ENCODE measurements at places on chromosomes 2 and 18.

DNA sequence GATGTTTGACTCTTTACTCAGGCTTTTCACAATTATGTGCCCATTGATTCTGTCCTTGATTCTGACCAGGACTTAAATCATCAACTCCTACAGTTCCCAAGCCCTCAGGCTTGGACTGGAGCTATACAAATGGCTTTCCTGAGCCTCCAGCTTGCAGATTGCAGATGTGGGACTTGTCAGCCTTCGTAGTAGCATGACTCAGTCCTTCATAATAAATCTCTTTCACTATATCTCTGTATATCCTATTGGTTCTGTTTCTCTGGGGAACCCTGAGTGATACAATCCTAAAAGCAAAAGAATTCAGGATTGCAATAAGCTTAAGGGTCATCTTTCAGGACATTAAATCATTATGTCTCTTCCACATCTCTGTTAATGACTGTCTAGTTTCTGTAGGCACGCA is 356.6 kb downstream of the RIT2 start:
- DNase-seq: no peak

GRCh38 chr2:104863468-104864279 is 9.8 kb downstream of the POU3F3 start:
- no peak for DNase-seq

DNA sequence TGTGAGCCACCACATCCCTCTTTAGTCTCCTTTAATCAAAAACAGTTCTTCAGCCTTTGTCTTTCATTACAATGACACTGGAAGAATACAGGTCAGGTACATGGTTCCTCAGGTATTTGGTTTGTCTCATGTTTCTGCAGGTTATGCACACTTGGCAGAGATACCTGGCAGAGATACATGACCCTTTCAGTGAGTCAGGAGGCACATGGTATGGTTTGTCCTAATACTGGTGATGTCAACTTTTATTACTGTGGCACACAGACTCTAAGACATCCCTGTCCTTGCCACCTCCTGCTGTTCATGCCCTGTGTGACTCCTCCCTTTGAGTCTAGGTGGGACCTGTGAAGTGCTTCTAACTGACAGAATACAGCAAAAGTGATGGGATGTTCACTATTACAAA is 58.4 kb downstream of the SPIRE1 start:
- no peak for DNase-seq

DNA sequence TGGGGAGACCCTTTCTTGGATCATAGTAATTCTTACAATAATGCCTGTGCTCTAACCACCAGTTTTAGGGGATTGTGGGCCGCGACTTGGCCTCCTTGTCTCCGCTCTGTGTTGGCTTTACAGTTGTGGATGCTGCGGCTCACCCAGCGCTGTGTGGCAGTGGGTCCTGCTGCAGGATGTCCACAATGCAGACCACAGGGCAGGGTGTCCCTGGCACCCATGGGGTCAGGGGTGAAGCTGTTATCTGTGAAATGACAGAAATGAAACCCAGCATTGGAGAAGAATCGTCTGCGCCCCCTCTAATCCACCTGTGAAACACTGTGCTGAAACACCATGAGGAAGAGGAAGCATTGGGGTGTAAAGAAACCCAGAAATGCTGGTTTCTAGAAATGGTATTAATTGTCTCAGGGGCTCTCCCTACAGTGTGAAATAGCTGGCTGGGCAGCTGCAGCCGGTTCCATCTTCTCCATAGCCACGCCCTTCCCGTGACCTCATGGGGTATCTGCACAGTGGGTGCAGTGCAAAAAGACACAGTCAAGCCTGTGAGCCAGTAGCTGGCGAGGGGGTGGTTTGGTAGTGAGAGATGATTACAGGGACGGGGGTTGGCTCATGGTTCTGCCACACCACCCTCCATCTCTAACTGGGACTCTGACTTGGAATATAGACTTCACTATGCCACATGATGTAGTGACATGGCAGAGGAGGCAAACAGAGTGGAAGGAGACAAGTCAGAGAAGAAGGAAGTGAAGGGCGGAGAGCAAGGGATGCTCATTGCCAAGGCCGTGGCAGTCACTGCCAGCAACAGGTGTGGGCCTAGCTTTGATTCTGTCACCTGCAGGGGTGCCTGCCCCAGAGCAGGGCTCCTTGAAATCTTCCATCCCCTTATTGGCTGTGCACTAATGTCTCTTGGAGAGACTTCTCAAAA is 16.2 kb downstream of the INPP4A start:
- peak; percentile 73 for DNase-seq

- no peak for DNase-seq
These were observed 1.8 kb downstream of the SCN9A start for GRCh38 chr2:166373951-166374350.

DNA sequence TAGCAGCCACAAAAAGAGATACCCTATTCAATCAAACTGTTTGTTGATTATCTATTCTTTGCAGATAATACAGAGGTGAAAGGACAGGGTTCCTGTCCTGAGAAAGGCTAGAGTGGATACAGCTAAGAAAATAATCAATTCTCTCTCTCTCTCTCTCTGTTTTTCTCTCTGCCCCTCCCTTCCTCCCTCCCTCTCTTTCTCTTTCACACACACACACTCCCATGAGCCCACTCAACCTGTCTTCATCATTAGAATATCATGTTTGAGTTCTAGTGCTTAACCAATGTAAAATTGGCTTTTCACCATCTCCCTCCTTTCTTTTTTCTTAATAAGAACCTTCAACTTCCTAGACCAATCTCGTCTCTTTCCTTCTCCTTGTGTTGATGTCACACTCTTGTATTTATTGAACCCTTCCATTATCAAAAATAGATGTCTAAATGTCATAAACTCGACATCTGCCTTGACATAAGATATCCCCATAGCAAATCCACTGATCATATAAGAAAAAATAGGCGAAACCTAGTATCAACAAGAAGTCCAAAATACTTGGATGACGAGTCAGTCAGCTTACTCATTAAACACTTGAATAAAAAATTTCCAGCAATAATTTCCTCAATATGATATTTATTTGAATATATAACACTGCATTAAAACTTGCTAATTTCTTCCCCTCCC is 42.8 kb upstream of the CYTIP start:
- DNase-seq: no peak

- no peak for DNase-seq
These were observed 140.2 kb downstream of the PLCL1 start for GRCh38 chr2:197944416-197945096.

GRCh38 chr2:196275646-196276352 is 104.4 kb upstream of the STK17B start:
- DNase-seq: no peak

- no peak for DNase-seq
These were observed 11.9 kb downstream of the TWIST2 start for GRCh38 chr2:238859636-238860347.

DNA sequence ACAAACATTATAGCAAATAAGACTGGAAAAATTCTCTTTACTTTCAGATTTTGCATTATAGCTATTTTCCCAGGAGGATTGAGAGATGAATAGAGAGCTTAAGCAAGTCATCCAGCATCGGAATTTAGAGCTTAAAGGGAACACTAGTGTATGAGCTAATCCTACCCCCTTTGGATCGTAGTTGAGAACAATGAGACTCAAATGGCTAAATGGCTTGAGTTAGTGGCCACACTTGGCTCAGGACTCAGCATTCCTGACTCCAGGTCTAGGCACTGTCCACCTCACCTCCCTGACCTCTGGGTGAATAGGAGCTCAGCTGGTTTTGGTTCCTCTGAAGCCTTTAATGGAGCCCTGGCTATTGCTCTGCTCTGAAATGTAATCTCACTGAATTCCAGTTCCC is 97.5 kb upstream of the CXCR4 start:
- DNase-seq: no peak

DNA sequence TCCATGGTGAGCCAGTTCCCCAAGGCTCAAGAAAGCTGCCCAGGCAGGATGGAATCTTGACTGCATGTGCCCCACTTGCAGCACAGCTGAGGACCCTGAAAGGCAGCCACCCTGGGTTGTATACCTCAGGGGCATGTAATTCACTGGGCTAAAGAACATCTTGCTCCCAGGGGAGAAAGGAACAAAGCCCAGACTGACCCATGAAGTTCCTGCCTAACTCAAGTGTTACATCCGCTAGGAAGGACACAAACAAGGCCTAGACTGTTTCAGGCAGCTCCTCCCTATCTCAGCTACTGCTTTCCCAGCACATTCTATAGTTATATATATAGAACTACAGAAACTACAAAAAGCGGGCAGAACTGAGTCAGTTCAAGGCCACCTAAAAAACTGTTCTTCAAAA is 69.0 kb downstream of the RBM43 start:
- DNase-seq: no peak

GRCh38 chr18:37330173-37330572 is 235.4 kb downstream of the CELF4 start:
- DNase-seq: no peak

DNA sequence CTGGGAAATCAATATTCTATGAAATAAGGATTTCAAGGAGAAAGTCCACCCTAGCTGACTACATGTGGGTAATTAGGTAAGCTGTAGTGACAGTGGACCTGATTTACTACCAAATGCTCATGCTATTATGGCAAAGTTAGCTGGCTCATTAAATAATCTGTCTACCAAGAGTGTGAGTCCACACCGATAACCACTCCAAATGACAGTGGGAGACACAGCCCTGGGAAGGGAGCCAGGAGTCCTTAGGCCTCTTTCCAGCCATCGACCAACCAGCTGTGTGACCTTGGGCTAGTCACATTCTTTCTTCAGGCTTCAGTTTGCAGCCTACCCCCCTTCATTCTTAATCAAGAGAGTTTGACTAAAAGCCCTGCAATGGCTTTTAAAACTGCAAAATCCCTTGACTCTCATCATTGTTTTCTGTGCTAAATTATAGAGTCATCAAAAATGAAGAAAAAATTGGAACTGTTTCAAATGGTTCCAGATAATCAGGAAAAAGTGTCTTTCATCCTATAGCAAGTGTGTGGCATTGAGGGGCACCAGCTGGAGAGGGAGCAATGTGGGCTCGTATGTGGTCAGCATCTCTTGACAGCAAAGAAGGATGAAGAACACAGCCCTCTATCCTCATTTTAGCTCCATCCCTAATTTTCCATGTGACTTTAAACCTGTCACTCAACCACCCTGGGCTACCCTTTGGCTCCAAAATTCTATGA is 45.6 kb upstream of the SLC14A2 start:
- no peak for DNase-seq

- no peak for DNase-seq
These were observed 48.5 kb downstream of the CCDC138 start for GRCh38 chr2:108835040-108835439.

GRCh38 chr2:215883799-215884198 is 129.6 kb downstream of the MREG start:
- DNase-seq: no peak

- no peak for DNase-seq
These were observed 20.1 kb upstream of the MRPL33 start for GRCh38 chr2:27751377-27751776.

DNA sequence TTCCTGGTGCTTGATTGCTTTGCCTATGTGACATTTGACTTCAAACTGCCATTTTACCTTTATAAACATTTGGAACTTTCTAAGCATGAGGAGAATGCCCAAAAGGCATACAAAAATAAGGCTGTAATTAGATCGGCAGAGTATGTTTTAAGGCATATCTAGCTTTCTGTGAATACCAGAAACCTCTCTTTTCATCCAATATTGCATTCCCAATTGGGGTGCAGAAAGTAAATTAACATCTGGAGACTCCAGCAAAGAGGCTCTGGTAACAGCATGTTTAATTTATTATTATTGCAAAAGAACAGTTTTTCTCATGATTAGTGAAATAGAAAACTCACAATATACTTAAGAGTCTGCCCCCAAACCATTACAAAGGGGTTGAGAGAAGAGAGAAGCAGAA is 32.1 kb downstream of the FRZB start:
- no peak for DNase-seq

GRCh38 chr2:47751856-47752414 is 31.0 kb upstream of the MSH6 start:
- DNase-seq: no peak

DNA sequence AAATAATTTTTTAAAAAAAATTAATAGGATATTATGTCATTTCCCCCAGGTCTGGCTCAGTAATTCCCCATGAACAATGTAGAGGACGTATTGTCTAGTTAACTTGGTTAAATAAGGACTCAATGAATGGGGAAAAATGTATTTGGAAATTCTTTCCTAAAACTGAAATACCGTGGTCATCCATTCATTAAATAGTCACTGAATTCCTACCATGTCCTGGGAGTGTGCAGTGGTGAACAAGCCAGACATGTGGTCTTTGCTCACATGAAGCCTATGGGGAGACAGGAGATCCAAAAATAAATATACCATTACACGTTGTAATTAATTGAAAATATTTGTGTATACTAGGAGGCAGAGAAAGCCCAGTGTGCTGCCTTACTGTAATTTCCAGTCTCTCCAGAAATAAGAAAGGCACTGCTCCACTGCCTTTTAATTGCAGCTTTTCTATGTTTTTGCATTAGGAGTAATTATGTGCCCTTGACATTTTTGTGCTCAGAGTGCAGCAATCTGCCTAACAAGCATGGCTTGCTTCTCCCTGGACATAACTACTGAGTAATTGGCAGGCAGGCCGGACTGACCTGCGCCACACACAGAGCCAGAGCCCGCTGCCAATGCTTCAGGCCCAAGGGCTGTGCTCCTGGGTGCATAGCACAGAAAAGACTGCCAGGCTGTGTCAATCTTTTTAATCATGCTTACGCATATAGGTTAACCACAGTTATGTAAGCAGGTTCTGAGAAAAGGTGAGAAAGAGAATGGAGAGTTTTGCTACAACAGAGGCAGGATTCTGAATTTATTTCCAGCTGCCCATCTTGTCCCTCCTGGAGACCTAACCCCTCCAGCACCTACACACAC is 22.2 kb upstream of the TTC39C start:
- no peak for DNase-seq

DNA sequence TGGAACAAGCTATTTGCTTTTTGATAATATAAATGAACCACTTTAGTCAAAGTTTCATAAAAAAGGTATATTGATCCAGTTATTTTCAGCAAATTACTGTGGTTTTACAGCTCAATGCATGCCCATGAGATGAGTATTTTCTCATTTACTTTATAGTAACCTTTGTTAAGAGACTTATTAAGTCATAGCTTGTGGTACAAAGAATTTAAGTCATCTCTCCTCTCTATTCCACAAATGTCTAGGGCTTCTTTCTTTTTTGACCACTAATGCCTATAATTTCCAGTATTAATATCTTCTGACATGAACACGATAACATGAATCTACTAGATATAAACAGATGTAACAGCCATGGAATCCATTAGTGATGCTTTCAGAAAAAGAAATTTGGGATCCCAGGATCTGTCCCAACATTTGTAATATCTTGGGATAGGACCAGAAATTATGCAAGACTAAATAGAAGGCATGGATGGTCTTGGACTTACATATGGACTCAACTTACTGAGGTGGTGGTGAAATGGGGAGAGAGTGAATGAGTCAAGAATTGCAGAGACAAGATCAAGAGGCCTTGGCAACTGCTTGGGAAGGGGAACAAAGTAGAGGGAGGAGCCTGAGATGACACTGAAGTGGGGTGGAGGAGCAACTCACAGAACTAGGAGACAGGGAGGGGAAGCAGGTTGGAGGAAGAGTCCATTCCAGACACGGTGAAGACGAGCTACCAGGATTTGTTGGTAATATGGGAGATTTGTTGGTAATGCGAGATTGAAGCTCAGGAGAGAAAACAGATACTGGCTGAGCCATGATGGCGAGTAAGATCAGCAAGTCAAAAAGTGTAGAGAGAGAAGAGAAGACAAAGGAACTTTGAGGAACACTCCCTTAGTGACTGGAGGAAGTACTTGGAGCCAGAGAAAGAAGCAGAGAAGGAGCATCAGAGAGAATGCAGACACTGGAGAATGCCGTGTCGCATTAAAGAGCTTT is 42.4 kb upstream of the KDM3A start:
- no peak for DNase-seq

- no peak for DNase-seq
These were observed 130.6 kb downstream of the RAD51AP2 start for GRCh38 chr2:17387591-17387990.

Measured in stimulated activated CD8-positive, alpha-beta memory T cell treated with anti-CD3 and anti-CD28 coated beads, Interleukin-7, amount 100 ng/mL, for 24 hours (primary cell).